NCI-H1694 treated with DMSO at 0.1 percent for 48 hours (cell line): ENCODE measurements at places on chromosomes 4 and X.

DNA sequence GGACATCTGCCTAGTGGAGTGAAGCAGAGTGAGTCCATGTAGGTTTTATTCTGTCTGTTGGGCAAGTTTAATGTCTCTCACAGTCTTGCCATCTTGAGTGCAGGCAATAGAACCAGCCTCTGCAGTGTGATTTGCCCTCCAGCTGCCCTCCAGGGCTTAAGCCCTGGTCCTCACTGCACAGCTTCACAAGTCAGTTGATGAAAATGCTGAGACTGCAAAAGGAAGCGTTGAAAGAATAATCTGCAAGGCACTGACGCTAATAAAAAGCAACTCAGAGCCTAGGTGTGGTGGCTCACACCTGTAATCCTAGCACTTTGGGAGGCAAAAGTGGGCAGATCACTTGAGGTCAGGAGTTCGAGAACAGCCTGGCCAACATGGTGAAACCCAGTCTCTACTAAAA lies 54.1 kb upstream of the PHOX2B start:
- no peak for DNase-seq

GRCh38 chr4:26268246-26268645 lies 52.6 kb upstream of the RBPJ start:
- DNase-seq = no peak

- DNase-seq = no peak
These were observed 47.0 kb downstream of the SOD3 start for GRCh38 chr4:24842356-24842755.

- DNase-seq = no peak
These were observed 62.8 kb downstream of the KCNIP4 start for GRCh38 chr4:21885770-21886169.

DNA sequence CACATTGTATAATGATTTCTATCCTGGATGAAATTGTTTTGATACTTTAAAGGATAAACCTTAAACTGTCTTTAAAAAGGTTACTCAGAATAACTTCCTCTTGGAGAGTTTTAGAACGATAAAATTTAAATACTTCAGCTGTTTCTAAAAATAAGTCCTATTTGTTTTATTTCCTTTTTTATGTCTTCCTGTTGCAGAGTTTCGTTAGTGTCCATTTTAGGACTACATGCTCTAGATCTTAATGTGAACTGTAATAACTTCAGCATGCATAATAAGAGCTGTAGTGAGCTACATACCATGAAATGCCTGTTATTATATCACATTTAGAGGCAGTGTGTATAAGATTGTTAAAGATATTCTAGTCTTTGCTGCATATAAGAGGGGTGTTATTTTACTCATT lies 14.6 kb downstream of the ATP10D start:
- no peak for DNase-seq

DNA sequence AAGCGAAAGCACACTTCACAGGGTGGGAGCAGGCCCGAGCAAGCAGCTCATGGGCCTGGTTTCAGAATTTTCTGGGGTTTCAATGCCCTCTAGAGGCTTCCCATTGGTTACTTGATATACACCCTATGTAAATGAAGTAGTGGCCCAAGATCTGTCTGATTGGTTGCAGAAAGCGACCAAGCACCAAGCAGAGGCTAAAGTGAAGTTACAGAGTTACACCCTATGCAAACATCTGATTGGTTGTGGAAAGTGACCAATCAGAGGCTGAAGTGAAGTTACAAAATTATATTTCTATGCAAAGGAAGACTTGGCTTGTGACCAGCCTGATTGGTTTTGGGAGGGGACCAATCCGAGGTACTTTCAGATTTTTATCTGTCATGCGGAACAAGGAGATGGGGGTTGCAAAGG lies 8.2 kb downstream of the FHIP1A start:
- DNase-seq = no peak

DNA sequence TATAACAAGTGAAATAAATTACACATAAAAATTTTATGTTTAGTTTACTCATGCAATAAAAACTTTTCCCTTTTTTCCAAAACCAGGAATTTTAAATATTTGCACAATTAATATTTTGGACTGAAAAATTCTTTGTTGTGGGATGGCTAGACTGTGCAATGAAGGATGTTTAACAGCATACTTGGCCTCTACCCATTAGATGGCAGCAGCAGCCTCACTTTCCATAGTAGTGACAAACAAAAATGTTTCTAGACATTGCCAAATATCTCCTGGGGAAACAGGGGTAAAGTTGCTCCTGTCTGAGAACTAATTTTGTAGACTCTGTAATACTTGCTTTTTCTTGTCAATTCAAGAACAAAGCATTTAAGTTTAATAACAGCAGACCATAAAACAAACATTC lies 49.8 kb downstream of the SCLT1 start:
- no peak for DNase-seq

DNA sequence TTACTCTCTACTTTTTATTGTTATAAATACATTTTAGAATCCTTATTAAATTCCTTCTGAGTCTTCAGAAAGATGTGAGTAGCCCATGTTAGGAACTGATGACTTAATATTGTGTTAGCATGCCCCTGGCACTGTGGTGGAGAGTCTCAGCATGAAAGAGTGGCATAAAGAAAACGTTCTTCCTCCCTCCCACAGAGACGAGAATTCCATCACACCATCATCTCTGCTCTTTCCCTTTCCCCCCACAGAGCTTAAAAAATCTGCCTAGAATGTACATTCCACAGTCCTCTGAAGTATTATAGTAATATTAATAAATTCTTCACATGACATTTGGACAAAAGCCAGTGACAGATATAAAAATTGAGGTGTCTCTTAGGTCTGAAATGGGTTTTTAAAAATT lies 117.8 kb upstream of the DKK2 start:
- no peak for DNase-seq
